ENCODE measurements at places on chromosomes 11 and 22. TPM values are rescaled to one million over a fixed set of nuclear protein-coding genes. Genes with fewer than 3 reads are reported as not detected.

The SLC29A2 gene
- 28.9 TPM for total RNA-seq

- H3K36me3 ChIP-seq, result no peaks in the 10 kb centered on the region
- no peaks in the 10 kb centered on the region for H3K4me1 ChIP-seq
- H3K27me3 ChIP-seq, result 0 out of 2 replicates have a peak, but pooled peaks cover 16% of the 10 kb centered on the region
- no peak overlapping the region for H3K4me3 ChIP-seq
- DNase-seq, result no peak
These were observed 28.0 kb downstream of the SGSM1 start for GRCh38 chr22:24833881-24834495.

DNA sequence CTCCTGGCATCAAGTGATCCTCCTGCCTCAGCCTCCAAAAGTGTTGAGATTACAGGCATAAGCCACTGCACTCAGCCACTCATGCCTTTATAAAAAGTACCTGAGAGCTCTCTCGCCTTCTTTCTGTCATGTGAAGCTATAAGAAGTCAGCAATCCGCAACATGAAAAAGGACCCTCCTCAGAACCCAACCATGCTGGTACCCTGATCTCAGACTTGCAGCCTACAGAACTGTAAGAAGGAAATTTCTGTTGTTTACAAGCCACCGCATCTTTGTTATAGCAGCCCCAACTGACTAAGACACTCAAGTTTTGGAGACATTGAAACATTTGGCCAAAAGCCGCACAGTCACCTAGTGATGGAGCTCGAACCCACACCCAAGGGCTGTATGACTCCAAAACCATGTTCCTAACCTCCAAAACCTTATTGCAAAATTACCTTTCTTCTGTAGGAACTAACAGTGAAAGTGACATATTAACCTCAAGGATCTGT is 8.9 kb downstream of the PACSIN2 start:
- peaks cover 83% of the 10 kb centered on the region for H3K4me1 ChIP-seq
- H3K27ac ChIP-seq, result 0 out of 2 replicates have a peak overlapping the region, but pooled peaks have one; percentile 4
- DNase-seq, result no peak
- no peak overlapping the region for H3K4me3 ChIP-seq

GRCh38 chr11:105929084-105929955 is 92.7 kb downstream of the MSANTD4 start:
- H3K4me3 ChIP-seq, result no peak overlapping the region
- H3K27ac ChIP-seq, result no peak overlapping the region
- DNase-seq, result no peak
- no peaks in the 10 kb centered on the region for H3K27me3 ChIP-seq
- H3K36me3 ChIP-seq, result no peaks in the 10 kb centered on the region
- H3K4me1 ChIP-seq, result peaks cover 9% of the 10 kb centered on the region

The PES1 gene
- total RNA-seq, result 94.3 TPM

- H3K36me3 ChIP-seq, result no peaks in the 10 kb centered on the region
- H3K27ac ChIP-seq, result no peak overlapping the region
- H3K4me3 ChIP-seq, result no peak overlapping the region
- peak; percentile 76 for DNase-seq
These were observed 76.1 kb upstream of the RTL6 start for GRCh38 chr22:44574057-44574639.

DNA sequence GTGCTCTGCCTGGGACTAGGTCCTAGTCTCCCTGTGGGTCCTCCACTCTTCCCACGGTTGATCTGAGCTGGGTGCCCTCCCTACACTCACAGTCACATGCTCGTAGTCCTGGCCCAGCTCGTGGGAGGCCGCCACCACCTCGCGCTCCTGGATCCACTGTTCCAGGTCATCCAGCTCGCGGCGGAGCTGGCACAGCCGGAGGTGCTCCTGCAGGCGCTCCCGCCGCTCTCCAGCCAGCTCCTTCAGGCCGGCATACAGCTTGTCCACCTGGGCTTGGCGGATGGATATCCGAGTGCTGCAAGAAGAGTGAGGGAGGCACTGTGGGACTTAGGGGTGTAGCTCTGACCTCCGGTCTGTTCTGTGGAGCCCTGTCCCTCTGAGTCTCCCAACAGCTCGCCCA is 14.8 kb upstream of the RBM4B start:
- no peaks in the 10 kb centered on the region for H3K27me3 ChIP-seq
- H3K4me3 ChIP-seq, result no peak overlapping the region
- no peaks in the 10 kb centered on the region for H3K4me1 ChIP-seq
- no peak overlapping the region for H3K27ac ChIP-seq

DNA sequence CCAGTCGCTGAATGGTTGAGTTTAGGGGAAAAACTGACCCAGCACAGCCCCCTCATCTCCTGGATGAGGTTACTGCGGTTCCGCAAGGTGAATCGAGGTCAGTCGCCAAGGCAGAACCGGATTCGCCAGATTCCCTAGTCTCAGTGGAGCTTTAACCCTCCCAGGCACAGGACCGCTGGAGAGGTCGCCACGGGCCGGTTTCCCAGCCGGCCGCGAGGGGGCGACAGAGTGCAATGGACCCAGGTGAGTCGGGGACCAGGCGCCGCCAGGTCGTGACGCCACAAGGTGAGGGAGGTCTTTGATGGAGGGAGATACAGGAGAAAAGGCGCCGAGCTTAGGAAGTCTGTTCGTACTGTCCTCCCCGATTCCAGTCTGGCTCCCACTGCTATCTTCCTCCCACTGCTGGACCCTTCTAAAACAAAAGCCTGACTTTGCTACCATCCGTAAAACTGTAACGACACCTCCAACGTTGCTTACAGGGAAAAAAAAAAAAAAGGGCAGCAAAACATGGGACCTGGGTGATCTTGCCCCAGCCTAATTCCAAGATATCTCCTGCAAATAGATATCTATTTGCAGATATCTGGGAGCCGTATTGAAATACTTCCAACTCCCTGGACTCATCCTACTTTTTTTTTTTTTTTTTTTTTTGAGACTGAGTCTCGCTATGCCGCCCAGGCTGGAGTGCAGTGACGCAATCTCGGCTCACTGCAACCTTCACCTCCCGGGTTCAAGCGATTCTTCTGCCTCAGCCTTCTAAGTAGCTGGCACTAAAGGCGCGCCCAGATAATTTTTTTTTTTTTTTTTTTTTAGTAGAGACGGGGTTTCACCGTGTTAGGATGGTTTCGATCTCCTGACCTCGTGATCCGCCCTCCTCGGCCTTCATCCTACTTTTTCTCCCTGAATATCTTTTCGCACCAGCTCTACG is 1.4 kb upstream of the GGA1 start:
- peak; percentile 100 for DNase-seq
- H3K27me3 ChIP-seq, result no peaks in the 10 kb centered on the region
- H3K4me3 ChIP-seq, result peak overlapping the region; percentile 60
- H3K27ac ChIP-seq, result peak overlapping the region; percentile 99

- no peaks in the 10 kb centered on the region for H3K27me3 ChIP-seq
- no peak overlapping the region for H3K4me3 ChIP-seq
- no peaks in the 10 kb centered on the region for H3K4me1 ChIP-seq
- no peak overlapping the region for H3K27ac ChIP-seq
These were observed 970 bp downstream of the OR5B21 start for GRCh38 chr11:58506935-58507334.

The RCE1 gene
- total RNA-seq, result 42.1 TPM

GRCh38 chr11:86106916-86107315 is 38.0 kb upstream of the PICALM start:
- H3K27me3 ChIP-seq, result no peaks in the 10 kb centered on the region
- H3K36me3 ChIP-seq, result no peaks in the 10 kb centered on the region
- no peak for DNase-seq
- peaks cover 15% of the 10 kb centered on the region for H3K4me1 ChIP-seq
- H3K4me3 ChIP-seq, result no peak overlapping the region
- no peak overlapping the region for H3K27ac ChIP-seq

The CREB3L1 gene
- total RNA-seq, result 3.1 TPM

GRCh38 chr11:127859941-127860354 is 727.4 kb downstream of the ETS1 start:
- H3K36me3 ChIP-seq, result no peaks in the 10 kb centered on the region
- peak; percentile 62 for DNase-seq
- H3K4me1 ChIP-seq, result no peaks in the 10 kb centered on the region

GRCh38 chr22:40757071-40757470 is 62.1 kb downstream of the SLC25A17 start:
- H3K27ac ChIP-seq, result no peak overlapping the region
- H3K27me3 ChIP-seq, result no peaks in the 10 kb centered on the region
- H3K36me3 ChIP-seq, result no peaks in the 10 kb centered on the region
- peak; percentile 57 for DNase-seq
- H3K4me1 ChIP-seq, result peaks cover 22% of the 10 kb centered on the region

- H3K27me3 ChIP-seq, result no peaks in the 10 kb centered on the region
- peak overlapping the region; percentile 76 for H3K27ac ChIP-seq
- DNase-seq, result peak; percentile 63
These were observed 728 bp downstream of the TBC1D22A start for GRCh38 chr22:46763051-46763705.

GRCh38 chr22:50713008-50713385 is 25.0 kb upstream of the ACR start:
- no peak for DNase-seq
- no peaks in the 10 kb centered on the region for H3K27me3 ChIP-seq
- H3K4me3 ChIP-seq, result no peak overlapping the region
- H3K27ac ChIP-seq, result no peak overlapping the region
- H3K36me3 ChIP-seq, result no peaks in the 10 kb centered on the region

The ADAMTS8 gene
- not detected for total RNA-seq

The WNT7B gene
- total RNA-seq, result 75.5 TPM

The OR4C13 gene
- total RNA-seq, result not detected

The C11orf42 gene
- not detected for total RNA-seq

GRCh38 chr11:120017582-120018150 is 120.2 kb downstream of the TRIM29 start:
- peaks cover 98% of the 10 kb centered on the region for H3K27me3 ChIP-seq
- no peak overlapping the region for H3K4me3 ChIP-seq
- no peak overlapping the region for H3K27ac ChIP-seq
- no peak for DNase-seq
- no peaks in the 10 kb centered on the region for H3K36me3 ChIP-seq

The MCHR1 gene
- 0.24 TPM for total RNA-seq

The NXPE1 gene
- not detected for total RNA-seq

The IGSF9B gene
- total RNA-seq, result not detected

- no peak overlapping the region for H3K27ac ChIP-seq
- no peaks in the 10 kb centered on the region for H3K36me3 ChIP-seq
- H3K27me3 ChIP-seq, result peaks cover 67% of the 10 kb centered on the region
- DNase-seq, result no peak
- no peak overlapping the region for H3K4me3 ChIP-seq
These were observed 5.7 kb downstream of the IGLL1 start for GRCh38 chr22:23574371-23574811.

DNA sequence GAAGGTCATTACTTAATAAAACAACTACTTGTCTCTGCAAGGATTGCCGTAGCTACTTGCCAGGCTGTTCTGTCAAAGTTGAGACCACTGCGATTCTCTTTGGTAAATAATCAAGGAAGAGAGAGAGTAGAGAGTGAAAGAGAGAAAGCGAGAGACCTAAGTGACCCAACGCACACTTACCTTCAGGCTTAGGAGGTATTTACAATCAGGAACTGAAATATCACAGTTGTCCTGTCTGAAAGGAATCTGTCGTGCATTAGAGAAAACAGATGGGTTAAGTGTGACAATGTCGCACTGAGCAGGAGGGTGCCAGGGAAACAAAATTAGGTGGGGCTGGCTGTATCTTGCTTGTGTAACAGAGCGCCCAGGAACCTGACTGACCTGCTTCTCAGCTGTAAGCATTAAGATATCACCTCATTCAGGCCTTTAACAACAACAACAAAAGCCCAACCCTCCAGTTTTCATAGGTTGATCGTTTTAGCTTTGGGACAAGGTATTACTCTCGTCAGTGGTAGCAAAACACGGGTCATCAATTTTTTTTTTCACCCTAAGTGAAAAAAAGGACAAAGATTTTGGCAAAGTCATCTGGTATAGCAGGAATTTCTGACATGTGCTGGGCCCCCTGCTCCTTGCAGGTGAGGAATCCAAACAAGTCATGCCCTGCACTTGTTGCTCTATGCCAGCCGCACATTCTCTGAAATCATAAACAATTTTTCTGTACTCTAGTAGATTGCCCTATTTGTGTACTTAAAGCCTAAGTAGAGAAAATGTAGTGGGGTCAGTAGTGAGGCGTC is at the start of gene MUC15:
Gene MUC15 (minus strand): TSS at position 403 of the 794 bp plus-strand sequence. CDS start 5,169 bp downstream, outside the sequence.
- peaks cover 14% of the 10 kb centered on the region for H3K4me1 ChIP-seq
- DNase-seq, result peak; percentile 52
- no peak within 1 kb of the TSS for H3K4me3 ChIP-seq
- no peaks in the 10 kb centered on the region for H3K36me3 ChIP-seq
- no peaks in the 10 kb centered on the region for H3K27me3 ChIP-seq

- H3K27me3 ChIP-seq, result peaks cover 22% of the 10 kb centered on the region
- H3K4me3 ChIP-seq, result no peak overlapping the region
- no peak overlapping the region for H3K27ac ChIP-seq
These were observed 22.9 kb upstream of the CCDC188 start for GRCh38 chr22:20173772-20174171.

DNA sequence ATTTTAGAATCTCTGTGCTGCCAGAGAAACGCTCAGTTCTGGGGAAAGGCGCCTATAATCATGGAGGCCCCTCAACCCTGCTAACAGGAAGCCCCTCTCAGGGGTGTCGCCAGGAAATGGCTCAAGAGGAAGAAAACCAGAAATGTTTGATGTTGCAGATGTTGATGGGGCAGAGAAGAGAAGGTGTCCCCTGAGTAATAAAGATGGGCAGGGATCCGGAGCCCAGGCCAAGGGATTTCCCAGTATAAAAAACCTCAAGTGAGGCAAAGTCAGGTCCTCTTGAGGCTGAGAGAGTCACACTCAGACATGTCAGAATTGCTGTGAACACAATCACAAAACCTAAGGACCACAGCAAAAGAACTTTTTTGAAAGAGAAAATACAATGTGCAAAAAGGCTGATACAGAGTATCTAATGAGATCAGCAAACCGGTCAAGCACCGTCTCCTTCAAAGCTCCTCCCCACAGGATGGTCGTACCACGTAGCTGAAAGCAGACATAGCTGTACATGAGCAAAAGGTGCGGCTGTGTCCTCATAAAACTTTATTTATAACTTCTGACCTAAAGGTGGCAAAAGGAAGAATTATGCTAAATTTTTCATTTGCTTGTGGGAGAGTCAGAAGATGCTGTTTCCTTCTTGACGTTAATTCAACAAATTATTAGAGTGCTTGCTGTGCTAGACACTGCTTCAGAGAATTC is 12.2 kb downstream of the MOV10L1 start:
- peaks cover 38% of the 10 kb centered on the region for H3K27me3 ChIP-seq
- no peak overlapping the region for H3K27ac ChIP-seq
- no peak overlapping the region for H3K4me3 ChIP-seq

GRCh38 chr22:19167106-19167869 is 11.2 kb downstream of the SLC25A1 start:
- peaks cover 23% of the 10 kb centered on the region for H3K27me3 ChIP-seq
- H3K36me3 ChIP-seq, result no peaks in the 10 kb centered on the region
- no peak for DNase-seq
- H3K27ac ChIP-seq, result no peak overlapping the region

DNA sequence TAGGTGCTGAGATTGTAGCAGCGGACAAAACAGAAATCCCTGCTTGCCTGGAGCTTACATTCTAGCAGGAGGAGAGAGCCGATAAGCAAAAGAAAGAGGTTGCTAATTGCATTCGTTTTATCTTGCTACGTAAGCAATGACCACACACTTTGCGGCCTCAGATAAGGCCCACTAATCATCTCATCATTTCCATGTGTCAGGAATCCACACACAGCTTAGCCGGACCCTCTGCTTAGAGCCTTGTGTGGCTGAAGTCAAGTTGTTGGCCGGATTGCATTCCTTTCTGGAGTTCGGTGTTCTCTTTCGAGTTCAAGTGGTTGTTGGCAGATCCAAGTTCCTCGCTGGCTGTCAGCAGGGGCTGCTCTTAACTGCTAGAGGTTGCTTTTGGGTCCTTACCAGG is 101.6 kb downstream of the CHST1 start:
- H3K27ac ChIP-seq, result no peak overlapping the region
- no peaks in the 10 kb centered on the region for H3K36me3 ChIP-seq
- DNase-seq, result no peak
- no peaks in the 10 kb centered on the region for H3K4me1 ChIP-seq
- H3K4me3 ChIP-seq, result no peak overlapping the region
